ENCODE measurements at places on chromosomes 1 and 21.

DNA sequence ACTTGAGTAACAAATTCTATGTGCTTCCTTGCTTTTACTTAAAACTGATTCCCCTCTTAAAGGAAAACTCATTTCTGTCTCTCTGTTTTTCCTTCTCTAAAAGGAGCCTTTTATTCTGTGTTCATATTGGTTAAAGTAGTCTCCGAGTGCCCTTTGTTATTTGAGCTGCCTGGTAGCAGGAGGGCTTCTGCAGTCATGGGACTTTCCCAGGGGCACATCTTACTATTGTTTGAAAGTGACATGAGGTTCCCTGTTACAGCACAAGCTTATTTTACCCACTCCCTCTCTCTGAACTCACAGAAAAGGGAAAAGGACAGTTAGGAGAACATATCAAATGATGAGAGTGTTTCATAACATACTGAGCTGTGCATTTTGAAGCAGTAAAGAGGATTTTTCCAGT, 58.1 kb upstream of the ANGPTL1 start:
- peaks cover 13% of the 10 kb centered on the region for H3K27me3 ChIP-seq
- no peak overlapping the region for H3K27ac ChIP-seq
- no peak overlapping the region for H3K4me3 ChIP-seq
- no peaks in the 10 kb centered on the region for H3K36me3 ChIP-seq

DNA sequence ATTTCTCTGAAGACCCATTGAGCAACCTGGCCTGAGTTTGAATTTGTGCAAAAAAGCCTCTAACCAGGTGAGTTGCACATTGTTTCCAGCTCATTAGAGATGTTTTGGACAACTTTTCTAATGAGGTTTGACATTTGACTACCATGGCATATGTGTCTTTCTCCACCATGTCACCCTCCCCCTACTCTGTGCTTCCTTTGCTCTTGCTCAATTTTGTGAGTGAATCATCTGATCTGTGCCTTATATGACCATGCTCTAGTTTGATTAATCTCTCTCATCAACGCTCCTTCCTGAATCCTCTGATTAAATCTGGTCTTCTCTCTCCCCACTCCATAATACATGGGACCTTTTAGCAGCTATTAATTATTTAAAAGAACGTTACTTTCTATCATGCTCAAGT, 144.8 kb upstream of the SAMSN1 start:
- no peak for DNase-seq
- H3K27me3 ChIP-seq, result no peaks in the 10 kb centered on the region
- peaks cover 23% of the 10 kb centered on the region for H3K4me1 ChIP-seq
- no peak overlapping the region for H3K27ac ChIP-seq

- H3K4me1 ChIP-seq, result peaks cover 6% of the 10 kb centered on the region
- H3K27ac ChIP-seq, result no peak overlapping the region
- peak; percentile 52 for DNase-seq
- no peak overlapping the region for H3K4me3 ChIP-seq
- H3K36me3 ChIP-seq, result no peaks in the 10 kb centered on the region
Measured at GRCh38 chr1:156444407-156445001, 56.1 kb downstream of the MEF2D start.

DNA sequence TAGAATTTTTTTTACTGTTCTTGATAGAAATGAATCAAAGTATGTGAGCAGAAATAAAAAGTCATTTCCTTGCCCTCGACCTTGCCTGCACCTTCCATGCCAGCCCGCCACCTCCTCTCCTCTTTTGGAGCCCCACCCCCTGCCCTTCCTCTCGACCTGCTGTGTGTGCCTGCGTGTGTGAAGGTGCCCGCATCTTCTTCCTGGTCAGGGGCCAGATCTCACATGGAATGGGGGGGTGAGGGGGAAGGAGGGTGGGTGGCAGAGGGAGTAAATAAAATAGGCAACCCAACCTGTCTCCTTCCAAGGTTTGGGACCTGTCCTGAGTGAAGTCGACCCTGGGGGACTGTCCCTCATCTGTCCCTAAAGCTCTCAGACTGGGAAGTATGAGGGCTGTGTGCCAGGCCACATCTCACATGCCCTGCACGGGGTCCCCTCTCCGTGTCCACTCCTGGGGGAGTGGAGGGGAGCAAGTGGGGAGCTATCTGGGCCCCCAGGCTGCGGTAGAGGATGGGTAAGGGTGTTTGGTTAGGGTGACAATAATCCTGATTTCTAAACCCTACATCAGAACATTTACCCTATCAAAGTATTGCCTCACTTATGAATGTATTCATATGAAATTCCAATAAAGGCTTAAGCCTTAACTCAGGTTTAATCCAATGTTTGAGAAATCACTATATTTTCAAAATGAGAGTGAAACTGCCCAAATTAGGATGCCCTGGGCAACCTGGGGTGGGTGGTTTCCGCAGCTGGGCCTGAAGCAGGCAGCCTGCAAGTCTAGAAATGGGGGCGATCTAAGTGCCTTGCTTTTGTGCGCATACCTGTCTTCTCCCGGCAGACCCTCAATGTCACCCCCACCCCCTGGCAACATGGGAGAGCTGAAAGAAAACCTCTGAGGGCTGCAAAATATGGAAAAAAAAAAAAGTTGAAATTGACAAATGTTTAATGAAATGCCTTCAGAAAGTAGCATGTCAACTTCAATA, 15.4 kb downstream of the AMPD2 start:
- peaks cover 22% of the 10 kb centered on the region for H3K27me3 ChIP-seq
- H3K4me1 ChIP-seq, result peaks cover 19% of the 10 kb centered on the region
- DNase-seq, result no peak
- H3K36me3 ChIP-seq, result peaks cover 11% of the 10 kb centered on the region
- no peak overlapping the region for H3K4me3 ChIP-seq

DNA sequence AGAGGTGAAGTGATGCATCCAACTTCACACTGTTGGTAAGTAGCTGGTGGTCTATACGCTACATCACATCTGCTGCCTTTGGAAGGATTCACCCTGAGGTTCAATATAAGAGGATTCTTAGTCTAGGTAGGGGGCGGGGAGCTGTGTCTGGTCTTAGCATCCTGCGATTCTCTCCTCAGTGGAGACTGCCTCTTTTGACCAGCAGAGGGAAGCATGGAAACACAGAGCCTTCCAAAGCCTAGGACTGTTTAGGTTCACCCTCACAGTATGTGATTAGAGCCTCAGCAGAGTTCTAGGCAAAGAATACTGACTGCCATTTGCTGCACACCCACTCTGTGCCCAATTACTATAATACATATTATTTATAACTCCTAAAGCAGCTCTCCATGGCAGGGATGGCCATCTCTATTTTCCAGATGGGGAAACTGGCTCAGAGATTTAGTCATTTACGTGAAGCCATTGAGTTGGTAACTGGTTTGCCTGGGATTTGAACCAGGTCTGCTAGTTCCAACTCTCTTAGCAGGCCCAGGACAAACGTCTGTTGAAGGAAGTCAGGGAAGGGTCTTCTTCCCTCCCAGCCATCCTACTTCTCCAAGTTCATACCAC, 28.9 kb upstream of the EFCAB14 start:
- H3K36me3 ChIP-seq, result no peaks in the 10 kb centered on the region
- no peak overlapping the region for H3K27ac ChIP-seq
- no peak for DNase-seq

DNA sequence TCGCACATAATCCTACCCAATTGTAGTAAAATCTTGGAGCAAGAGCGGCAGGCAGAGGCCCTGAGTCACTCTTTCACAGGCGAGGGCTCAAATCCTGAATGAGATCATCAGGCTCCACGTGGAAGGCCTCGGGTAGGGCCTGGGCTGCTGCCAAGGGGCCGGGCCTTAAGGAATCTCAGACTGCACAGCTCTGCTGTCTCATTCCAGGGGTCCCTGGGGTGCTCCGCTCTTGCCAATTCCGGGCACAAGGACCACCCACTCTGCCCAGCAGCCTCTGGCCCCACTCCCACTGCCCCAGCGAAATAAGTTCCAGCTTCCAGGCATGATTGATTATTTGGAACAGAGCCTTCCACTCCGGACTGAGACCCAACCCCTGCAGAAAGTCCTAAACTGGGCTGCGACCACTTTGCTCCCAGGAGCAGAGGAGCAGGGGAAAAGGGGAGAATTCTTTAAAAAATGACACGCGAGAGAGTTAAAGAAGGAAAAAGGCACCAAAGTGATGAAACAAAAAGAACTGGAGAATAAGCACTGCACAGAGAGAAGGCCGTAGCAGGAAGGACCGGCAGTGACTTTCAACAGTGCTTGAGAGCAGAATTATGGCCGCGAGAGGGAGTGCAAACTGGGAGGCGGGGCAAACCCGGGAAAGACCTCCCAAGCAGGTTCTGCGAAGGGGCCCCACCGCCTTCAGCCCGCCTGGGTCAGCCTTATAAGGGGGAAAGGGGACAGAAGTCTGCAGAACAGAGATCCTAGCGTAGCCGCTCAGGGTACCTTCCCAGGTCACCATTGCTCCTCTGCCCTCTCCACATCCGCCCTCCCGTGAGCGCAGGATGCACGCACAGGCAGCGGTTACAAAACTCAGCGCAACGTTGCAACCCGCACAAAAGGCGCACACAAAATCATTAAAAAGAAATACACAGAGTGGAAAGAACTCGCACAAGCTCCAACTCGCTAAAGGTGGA, 2.0 kb downstream of the ADAMTS1 start:
- H3K4me3 ChIP-seq, result peak overlapping the region; percentile 68
- H3K36me3 ChIP-seq, result peaks cover 18% of the 10 kb centered on the region
- H3K4me1 ChIP-seq, result peaks cover 44% of the 10 kb centered on the region
- H3K27me3 ChIP-seq, result peaks cover 80% of the 10 kb centered on the region

- H3K36me3 ChIP-seq, result no peaks in the 10 kb centered on the region
- no peak overlapping the region for H3K27ac ChIP-seq
- peaks cover 20% of the 10 kb centered on the region for H3K27me3 ChIP-seq
- no peak for DNase-seq
- H3K4me1 ChIP-seq, result no peaks in the 10 kb centered on the region
Measured at GRCh38 chr1:47840393-47841190, 156.6 kb downstream of the TRABD2B start.

- no peaks in the 10 kb centered on the region for H3K4me1 ChIP-seq
- DNase-seq, result no peak
- H3K36me3 ChIP-seq, result no peaks in the 10 kb centered on the region
- H3K27me3 ChIP-seq, result no peaks in the 10 kb centered on the region
- H3K4me3 ChIP-seq, result no peak overlapping the region
Measured at GRCh38 chr1:218090459-218090858, 194.6 kb upstream of the RRP15 start.

DNA sequence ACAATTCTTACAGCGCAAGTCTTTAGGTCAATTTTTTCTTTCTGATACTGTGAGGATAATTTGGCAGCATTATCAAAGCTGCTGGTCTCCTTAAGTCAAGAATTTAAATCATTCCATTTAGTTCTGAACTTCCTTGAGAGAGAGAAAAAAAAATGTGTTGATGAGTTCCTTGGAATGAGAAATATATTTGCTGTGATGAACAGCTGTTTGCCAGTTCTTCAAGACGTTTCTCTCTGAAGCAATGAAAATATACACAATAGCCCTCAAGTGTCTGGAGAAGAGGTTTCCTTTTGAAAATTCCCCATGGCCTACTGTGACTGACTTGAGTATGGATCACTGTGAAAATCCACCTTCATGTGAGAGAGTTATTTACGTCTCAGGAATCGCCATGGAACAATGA, 31.0 kb upstream of the TADA1 start:
- peaks cover 8% of the 10 kb centered on the region for H3K27me3 ChIP-seq
- no peak overlapping the region for H3K4me3 ChIP-seq
- H3K4me1 ChIP-seq, result peaks cover 28% of the 10 kb centered on the region
- no peak overlapping the region for H3K27ac ChIP-seq

- no peak for DNase-seq
- H3K27ac ChIP-seq, result no peak overlapping the region
- no peaks in the 10 kb centered on the region for H3K36me3 ChIP-seq
Measured at GRCh38 chr1:178021950-178022349, 52.1 kb upstream of the SEC16B start.

GRCh38 chr1:22406722-22407495, 44.7 kb upstream of the ZBTB40 start:
- H3K4me3 ChIP-seq, result no peak overlapping the region
- H3K27me3 ChIP-seq, result peaks cover 53% of the 10 kb centered on the region
- H3K36me3 ChIP-seq, result no peaks in the 10 kb centered on the region
- no peak overlapping the region for H3K27ac ChIP-seq

DNA sequence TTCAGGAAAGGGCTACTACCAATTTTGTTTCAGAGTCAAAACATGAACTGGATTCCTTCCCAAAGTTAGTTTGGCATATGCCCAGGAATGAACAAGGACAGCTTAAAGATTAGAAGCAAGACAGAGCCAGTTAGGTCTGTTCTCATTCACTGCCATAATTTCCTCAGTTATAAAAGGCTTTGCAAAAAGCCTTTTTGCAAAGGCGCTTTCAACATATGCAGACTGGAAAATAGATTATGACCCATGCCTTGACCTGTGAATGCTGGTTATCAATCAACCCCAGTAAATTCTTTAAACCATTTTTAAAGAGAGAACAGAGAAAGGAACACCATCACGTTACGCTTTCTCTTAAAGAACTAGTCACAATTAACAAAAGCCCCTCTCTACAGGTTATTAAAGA, 1.7 kb upstream of the FRRS1 start:
- no peak for DNase-seq
- H3K36me3 ChIP-seq, result no peaks in the 10 kb centered on the region
- H3K27me3 ChIP-seq, result peaks cover 24% of the 10 kb centered on the region
- no peak overlapping the region for H3K4me3 ChIP-seq
- no peak overlapping the region for H3K27ac ChIP-seq

DNA sequence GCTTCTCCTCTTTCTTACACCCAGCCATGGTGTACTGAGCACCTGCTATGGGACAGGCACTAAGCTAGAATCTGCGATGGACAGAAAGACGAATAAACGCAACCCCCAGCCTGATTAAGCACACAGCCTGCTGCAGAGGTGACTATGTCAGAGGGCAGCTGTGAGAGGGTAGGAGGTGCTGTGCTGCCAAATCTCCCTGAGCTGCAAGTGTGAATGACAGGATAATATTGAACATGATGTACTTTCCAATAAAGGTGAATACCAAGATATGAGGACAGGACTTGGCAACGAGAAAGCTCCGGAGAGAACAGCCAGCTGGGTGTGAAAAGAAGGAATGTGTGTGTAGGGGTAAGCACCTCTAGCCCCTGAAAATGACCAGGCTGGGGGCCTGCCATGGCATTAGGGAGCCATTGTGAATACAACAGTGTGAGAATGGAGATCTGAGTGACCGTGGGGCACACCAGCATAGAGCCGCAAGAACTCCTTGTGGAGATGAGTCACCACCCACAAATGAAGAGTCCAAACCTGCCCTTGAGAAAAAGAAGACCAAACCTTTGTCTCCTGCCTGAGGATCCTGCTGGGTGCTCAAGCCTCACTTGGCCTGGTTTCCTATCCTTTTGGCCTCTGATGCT, 83.0 kb upstream of the ATF3 start:
- H3K4me3 ChIP-seq, result no peak overlapping the region
- no peak overlapping the region for H3K27ac ChIP-seq
- H3K36me3 ChIP-seq, result no peaks in the 10 kb centered on the region
- H3K27me3 ChIP-seq, result peaks cover 51% of the 10 kb centered on the region

All from activated naive CD4-positive, alpha-beta T cell treated with anti-CD3 and anti-CD28 coated beads, Interleukin-2, amount 10 ng/mL, durations not matched to agents 7 days and 5 days (primary cell).